ENCODE measurements at places on chromosomes 4 and X.

DNA sequence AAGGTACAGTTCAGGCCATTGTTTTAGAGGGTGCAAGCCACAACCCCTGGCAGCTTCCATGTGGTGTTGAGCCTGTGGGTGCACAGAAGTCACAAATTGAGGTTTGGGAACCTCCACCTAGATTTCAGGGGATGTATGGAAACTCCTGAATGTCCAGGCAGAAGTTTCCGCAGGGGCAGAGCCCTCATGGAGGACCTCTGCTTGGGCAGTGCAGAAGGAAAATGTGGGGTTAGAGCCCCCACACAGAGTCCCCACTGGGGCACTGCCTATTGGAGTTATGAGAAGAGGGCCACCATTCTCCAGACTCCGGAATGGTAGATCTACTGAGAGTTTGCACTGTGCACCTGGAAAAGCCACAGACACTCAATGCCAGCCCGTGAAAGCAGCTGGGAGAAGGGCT lies 242.0 kb upstream of the ACTRT1 start:
- no peak for DNase-seq

DNA sequence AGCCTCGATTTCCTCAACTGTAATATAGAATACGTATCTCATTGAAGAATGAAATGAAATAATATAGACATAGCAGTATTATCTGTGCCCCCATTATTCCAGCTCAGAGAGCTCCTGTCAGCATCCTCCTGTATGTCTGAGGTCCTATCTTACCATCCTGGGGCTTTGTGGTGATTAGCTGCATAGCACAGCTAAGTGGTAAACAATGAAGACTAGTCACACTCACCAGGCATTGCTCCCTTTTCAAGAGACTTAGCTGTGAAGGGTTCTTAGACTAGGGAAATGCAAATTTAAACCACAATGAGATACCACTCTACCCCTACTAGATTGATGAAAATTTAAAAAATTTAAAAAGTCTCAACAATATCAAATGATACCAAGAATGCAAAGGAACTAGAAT lies 172.9 kb downstream of the SLC39A8 start:
- DNase-seq = no peak

DNA sequence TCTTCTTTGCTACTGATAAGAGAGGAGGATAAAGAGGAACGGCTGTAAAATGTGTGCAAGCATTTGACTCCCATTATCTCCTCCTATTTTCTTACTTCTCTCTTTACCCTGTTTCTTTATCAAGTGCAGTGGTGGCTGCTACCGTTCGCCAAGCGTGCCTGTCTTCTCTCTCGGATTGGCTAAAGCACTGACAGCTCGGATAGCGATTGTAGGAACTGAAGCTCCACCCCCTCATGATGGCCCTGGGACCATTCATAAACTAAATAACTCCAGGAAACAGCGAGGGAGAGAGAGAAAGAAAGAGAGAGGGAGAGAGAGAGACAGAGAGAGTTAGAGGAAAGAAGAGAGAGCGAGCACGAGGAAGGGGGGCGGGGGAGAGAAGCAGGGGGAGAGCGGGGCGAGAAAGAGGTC lies 305 bp upstream of the MAB21L2 start:
- DNase-seq = no peak

GRCh38 chr4:73432169-73433000 lies 3.6 kb upstream of the AFP start:
- DNase-seq = no peak

GRCh38 chrX:37364666-37365065 lies 15.5 kb downstream of the PRRG1 start:
- no peak for DNase-seq

GRCh38 chrX:16487620-16488385 lies 162.2 kb upstream of the S100G start:
- DNase-seq = no peak

DNA sequence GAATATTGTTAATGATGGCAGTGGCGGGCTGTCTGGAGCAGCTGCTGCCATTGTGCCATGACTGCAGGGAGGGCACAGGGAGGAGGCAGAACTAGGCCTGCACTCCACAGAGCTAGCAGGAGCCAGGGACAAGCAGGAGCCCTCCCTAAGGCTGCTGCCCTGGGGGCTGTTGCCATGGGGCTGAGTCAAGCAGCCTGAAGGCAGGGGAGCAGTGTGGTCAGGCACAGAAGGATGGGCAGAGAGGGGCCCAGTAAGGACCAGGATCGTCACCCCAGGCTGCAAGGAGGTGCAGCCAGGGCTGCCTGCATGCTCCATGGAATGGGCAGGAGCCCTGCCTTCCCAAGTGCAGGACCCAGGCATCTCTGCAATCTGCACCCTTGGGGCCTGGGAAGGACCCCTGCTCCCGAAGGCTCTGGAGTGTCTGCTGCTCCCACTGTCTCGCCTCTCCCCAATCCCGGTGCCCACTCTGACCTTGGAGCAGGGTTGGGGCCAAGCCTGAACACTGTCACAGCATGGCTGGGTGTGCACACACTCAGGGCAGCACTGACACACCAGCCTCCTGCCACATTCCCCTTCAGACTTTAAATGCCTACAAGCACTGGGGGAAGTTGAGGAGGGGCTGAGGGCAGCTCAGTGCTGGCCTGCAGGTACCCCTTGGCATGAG lies 98.3 kb upstream of the GALNTL6 start:
- DNase-seq = no peak

GRCh38 chr4:152992466-152992865 lies 56.3 kb downstream of the FHDC1 start:
- no peak for DNase-seq

GRCh38 chrX:4764888-4765287 lies 1051.4 kb upstream of the PRKX start:
- DNase-seq = no peak

DNA sequence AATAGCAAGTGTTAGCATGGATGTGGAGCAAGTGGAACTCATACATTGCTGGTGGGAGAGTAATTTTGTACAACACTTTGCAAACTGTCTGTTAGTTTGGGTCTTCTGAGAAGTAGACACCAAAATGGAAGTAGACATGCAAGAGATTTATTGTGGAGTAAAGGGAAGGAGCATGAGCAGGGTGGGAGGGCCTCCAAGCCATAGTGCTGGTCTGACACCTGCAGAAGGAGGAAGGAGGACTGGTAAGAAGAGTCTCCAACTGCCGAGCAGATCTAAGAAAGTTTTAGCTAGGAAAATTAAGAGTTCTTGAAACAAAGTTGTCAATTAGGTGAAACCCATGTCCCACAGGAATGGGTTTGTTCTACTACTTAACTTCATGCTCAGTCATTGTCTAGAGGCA lies 64.0 kb upstream of the DDIT4L start:
- DNase-seq = no peak

- no peak for DNase-seq
These were observed 1477.7 kb upstream of the IGFBP7 start for GRCh38 chr4:58587856-58588255.

DNA sequence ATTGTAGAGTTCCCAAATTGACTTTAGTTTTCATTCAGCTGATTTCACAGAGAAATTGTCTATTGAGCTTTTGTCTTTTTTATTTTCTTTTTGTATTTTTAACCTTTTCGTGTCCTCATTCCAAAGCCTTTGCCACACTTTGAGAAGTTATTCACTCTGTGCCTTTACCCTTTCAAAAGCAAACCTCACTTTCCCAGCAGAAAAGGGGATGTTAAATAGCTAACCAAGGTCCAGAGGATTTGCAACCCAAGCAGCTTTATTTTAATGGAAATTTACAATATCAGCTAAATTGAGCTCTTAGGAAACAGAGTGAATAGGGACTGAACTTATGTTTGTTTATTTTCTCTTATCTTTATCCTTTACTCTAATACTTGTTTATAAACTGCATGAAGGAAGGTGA lies 428.8 kb downstream of the PCDH7 start:
- DNase-seq = no peak

DNA sequence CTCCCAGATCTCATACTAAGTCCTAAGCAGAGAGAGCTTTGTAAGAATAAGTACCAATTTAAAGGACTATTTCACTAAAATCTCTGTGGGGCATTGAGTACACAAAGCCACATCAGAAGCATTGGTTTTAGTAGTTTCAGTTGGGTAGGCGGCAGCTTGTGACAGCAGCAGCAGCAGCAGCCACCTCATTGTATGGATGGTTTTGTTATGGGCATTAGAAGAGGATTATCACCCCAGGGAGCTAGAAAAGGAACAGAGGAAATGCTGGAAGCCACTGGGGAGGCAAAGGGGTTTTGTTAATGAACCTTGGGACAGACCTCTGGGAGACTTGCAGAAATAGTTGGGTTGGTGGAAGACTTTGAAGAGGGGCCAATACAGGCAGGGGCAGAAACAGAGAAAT lies 93.9 kb upstream of the FRMPD3 start:
- no peak for DNase-seq

DNA sequence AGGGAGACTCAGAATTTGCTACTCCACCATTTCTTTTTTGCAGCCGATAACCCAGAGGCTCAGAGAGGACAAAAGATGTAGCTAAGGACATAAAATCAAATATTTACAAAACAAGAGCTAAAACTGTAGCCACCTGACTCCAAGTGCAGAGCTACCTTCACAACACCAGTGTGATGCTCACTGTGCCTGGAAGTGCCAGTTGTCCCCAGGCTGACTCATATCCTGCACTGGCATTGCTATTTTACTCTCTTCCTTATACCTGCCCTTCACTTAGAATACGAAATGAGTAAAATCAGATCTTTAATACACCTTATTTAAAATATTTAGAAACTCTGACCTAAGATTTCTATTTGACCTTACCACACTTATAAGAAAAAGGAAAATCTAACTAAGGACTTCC lies 39.5 kb downstream of the SLC7A11 start:
- no peak for DNase-seq

DNA sequence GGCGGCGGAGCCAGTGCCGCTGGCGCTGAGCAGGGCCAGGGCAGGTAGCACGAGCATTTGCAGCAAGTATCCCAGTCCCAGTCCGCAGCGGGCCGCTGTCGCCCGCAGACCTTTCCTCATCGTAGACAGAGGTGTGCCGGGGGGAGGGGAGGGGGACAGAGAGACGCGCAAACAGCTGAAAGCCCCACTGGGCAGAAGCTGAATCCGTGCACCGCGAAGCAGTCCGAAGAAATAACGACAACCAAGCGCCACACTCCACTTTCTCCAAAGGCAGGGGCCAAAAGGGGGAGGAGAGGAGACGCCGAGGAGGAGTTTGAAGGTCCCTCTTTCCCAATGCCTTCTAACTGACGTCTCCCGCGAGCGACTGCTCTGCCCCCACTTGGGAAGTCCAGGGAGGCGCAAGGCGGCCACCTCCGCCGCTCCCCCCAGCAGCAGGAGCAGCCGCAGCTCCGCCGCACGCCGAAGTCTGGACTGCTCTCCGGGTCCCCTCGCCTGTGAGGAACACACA lies at the start of gene UNC5C:
Gene UNC5C, minus strand, starts transcription at position 236 of the 508 bp plus-strand sequence.
- DNase-seq = no peak
